Dermis lymphatic vessel endothelial cell (primary cell): ENCODE measurements at places on chromosomes 2 and 18. TPM values are rescaled to one million over a fixed set of nuclear protein-coding genes. Genes with fewer than 3 reads are reported as not detected.

The GREB1 gene
- total RNA-seq: 0.11 and 0.26 TPM in 2 replicates

The SLC9A4 gene
- total RNA-seq: not detected in 2 replicates

The CIDEA gene
- total RNA-seq: 0.33 and 0.52 TPM in 2 replicates

The UCN gene
- total RNA-seq: 0.22 and 0.34 TPM in 2 replicates
